CD4-positive, alpha-beta T cell treated with Interleukin-4 for 4 hours (primary cell): ENCODE measurements at places on chromosomes 3 and 15.

GRCh38 chr15:64742385-64742784, 33.0 kb downstream of the RBPMS2 start:
- no peak for DNase-seq

DNA sequence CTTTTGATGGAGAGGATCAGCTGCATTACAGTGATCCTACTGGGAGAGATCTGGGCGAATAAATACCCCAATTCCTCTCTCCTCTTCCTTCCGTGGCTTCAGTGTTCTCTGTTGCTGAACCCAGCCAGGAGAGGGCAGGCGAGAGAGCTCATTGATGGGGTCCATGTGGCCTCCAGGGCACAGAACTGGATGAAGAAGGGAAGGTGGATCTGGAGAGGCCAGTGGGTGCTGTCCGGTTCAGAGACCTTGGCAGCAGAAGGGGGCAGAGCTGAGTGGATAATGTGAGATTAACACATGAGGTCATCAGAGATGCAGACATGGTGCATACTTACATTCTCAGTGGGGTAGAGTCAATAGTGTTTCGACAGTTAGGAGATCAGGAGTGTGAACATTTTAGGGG, 193.6 kb downstream of the CLSTN2 start:
- no peak for DNase-seq

GRCh38 chr3:46061108-46061720, 33.9 kb upstream of the XCR1 start:
- DNase-seq, result no peak

GRCh38 chr3:176562331-176562730, 635.0 kb downstream of the TBL1XR1 start:
- no peak for DNase-seq

- DNase-seq, result no peak
Observed at GRCh38 chr3:12025584-12025983, 21.4 kb downstream of the SYN2 start.

- no peak for DNase-seq
Observed at GRCh38 chr3:189138901-189139610, 32.7 kb upstream of the TPRG1 start.

DNA sequence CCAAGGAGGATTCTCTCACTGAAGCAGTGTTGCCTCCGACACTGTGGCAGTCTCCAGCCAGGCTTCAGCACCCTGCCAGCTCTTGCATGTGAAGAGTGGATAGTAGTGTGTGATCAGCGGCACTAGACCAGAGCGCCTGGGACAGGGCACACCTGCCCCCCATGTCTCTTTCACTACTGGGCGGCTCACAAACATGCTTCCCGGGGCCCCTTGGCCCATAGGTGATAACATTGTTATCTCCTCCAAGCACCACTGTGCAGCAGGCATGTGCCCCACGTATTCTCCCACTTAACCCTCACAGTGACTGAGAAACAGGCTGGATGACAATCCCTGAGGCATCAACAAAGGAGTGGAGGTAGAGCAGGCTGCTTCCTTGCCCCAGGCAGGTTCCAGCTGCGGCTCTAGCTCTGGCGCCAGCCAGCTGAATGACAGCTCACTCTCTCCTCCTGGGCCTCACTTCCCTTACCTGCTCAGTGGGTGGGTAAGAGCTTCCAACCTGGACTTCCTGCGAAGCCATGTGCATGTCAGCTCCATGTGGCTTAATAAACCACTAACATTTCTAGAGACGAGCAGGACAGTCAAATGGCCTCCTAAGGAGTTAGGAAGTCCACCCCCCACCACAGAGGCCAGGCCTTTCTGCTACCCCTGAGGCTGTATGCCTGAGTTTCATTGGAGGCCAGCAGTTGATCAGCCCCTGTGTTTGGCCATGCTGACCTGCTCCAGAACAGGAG, 37.8 kb downstream of the KLF13 start:
- DNase-seq, result no peak

GRCh38 chr3:140319739-140320138, 358.1 kb upstream of the TRIM42 start:
- DNase-seq, result no peak

- DNase-seq, result no peak
Observed at GRCh38 chr15:66292571-66293418, 573 bp upstream of the DIS3L start.

DNA sequence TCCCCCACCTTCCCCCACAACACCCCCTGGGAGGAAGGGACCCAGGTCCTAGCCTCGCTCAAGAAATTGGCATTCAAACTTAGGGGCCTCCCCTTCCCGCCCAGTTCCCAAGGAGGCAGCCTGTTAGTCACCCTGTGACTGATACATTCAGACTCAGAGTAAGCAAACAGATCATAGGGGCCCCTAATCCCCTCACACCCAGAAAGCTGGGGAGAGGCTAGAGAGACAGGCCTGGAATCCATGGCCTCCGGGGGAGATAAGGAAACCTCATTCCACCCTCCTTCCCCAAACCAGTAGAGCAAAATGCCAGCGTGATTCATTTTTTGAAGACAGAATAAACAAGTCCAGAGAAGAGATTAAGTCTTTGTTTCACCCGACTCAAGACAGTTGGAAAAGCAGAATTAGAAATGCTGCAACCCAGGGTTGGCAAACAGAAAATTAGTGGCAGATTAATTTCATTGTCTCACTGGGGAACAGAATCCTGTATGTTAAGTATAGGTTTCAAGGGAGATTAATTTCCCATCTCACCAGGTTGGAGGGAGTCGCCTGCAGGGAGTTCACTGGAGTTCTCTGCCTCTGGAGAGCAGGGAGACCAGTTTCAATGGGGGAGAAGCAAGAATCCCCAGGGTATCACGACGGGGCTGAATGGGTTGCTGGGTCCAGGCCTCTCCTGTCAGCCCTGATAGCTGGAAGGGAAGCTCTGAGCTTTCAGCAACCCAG, 268.3 kb downstream of the UACA start:
- DNase-seq, result no peak

- no peak for DNase-seq
Observed at GRCh38 chr3:112779558-112780480, 66.8 kb downstream of the CD200R1L start.

- DNase-seq, result no peak
Observed at GRCh38 chr3:29758434-29759322, 477.8 kb downstream of the RBMS3 start.

GRCh38 chr3:56960234-56960917, 100.1 kb upstream of the SPATA12 start:
- DNase-seq, result no peak

DNA sequence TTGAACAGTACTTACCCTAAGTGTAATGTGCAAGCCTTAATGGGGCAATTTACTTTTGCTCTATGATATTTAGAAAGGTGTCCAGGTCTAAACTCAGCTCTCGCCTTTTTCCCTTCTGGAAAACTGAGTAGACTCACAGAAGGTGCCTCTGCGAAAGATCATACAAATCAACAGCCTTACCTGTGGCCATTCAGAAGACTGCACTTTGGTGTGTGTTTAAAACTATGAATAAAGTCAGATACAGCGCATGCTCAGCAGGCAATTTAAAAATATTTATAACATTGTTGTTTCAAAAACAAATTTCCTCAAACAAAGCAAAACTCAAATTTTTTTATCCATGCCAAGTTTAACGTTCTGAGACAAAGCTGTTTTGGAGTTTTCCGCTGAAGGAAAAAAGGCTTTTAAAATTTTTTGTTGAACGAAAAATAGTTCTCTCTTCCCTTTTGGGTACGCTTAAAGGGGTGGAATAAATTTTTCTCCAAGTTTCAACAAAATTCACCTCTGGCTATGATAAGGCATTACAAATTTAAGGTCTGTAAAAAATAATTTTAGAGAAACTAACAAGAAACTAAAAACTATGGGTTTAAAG, 156.3 kb downstream of the TIGIT start:
- DNase-seq, result no peak

DNA sequence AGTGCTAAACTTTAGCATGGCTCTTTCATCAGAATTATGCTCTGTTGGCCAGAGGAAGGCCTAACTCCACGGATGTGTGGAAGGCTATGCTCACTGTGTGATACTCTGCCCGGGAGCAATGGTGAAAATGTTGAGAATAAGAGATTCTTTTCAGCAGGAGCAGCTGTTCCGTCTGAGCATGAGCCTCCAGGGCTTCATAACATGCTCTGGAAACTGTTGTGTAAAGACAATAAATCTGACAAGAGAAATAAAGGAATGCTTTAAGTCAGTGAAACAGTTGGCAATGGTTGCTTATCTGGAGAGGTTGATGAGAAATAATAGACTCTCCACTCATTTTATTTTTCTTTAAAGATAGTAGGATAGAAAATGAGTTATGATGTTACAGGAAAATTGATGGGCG, 269.8 kb downstream of the DIPK2A start:
- no peak for DNase-seq

GRCh38 chr3:172856795-172857742, 106.5 kb downstream of the ECT2 start:
- no peak for DNase-seq

DNA sequence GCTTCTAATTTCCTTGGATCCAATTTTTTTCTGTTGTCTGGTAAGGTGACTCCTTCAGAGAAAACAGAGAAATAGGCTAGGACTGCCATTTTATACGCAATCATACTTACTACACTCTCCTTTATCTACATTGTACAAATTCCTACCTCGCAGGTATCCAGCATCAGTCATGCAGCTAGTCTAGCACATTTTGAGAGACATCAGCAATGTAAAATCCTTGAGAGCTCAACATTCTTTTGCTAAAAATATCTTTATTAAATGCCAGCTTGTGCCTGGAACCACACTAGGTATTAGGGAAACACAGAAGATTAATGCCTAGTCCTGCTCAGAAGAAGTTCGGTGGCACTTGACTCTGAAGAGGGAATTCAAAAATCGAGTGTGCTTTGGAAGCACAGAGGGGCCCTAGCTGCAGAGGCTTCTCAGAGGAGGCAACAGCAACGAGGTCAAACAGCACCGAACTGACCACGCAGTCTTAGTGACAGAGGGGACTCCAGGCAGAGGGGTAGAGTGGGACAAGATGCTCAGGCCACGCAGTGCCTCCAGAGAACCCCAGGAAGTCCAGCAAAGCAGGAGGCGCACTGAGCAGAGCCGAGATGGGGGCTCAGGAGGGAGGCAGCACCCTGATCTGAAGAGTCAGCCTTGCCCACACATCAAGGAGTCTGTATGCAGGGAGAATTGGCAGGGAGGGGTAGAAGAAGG, 3.5 kb downstream of the FAM174B start:
- no peak for DNase-seq

DNA sequence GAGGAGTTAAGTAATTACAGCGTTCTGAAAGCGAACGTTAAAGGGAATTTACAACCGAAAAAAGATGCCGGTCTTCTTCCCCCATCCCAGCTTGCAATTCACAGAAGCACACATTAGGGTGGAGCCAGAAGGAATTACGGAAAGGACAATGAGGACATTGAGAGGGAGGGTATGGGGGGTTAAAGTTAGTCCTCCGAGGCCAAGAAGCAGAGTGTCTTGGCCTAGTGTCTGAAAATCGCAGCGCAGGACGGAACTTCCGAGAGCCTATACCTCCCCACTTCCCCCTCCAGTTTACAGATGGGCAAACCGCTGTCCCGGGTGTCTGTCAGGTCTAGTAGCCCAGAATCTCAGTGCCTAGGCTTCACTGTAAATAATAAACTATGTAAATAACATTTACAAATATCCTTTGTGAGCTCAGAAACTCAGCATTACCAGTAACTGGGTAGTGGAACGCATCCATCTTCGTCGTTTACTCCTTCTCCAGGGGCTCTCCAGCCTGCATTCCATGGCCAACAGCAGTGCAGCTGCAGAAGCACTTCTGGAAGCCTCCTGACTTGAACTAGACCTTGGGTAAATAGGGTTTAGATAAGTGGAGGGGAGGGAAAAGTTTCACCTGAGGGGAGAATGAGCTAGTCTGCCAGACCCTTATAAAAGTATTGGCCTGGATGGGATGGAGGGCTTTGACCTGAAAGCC, 922 bp downstream of the ADPRH start:
- DNase-seq, result peak; percentile 25

- DNase-seq, result no peak
Observed at GRCh38 chr3:177197727-177198460, 612 bp upstream of the TBL1XR1 start.

DNA sequence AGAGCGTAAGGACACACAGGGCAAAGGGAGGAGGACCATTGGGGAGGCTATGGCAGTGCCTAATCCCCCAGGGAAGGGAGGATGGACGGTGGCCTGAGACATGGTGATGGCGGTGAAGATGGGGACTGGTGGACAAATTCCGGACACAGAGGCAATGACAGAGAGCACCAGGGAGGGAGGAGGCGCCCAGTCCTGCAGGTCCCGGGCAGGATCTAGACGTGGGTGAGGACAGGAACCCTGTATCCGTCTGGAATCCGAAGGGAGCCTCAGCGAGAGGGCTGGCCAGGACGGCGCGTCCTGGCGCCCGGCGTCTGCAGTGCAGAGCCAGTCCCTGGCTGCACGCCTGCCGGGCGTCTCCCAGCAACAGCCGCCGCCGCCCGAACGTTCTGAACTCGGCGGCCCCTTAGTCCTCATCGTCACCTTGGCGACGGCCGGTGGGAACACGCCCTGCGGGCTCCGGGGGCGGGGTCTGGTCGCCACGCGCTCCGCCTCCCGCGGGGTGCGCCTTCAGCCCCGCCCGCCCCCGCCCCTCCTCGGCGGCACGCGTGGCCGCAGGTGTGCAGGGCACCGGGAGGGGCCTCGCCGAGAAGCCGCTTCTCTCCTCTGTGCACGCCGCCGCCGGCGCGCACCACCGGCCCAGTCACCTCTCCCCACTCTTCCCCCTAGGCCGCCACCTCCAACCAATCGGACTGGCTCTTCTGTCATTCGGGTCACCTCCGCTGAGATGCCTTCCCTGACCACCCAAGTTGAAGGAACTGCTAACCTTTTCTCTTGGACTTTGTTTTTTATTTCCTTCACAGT, 11.6 kb downstream of the XIRP1 start:
- peak; percentile 92 for DNase-seq

GRCh38 chr15:77531191-77532000, 101.3 kb downstream of the LINGO1 start:
- DNase-seq, result no peak

- no peak for DNase-seq
Observed at GRCh38 chr3:136351905-136352304, 101.8 kb downstream of the PCCB start.

GRCh38 chr3:65348398-65348995, 660.7 kb upstream of the ADAMTS9 start:
- DNase-seq, result no peak

- no peak for DNase-seq
Observed at GRCh38 chr15:43278869-43279268, 12.1 kb upstream of the TGM5 start.

DNA sequence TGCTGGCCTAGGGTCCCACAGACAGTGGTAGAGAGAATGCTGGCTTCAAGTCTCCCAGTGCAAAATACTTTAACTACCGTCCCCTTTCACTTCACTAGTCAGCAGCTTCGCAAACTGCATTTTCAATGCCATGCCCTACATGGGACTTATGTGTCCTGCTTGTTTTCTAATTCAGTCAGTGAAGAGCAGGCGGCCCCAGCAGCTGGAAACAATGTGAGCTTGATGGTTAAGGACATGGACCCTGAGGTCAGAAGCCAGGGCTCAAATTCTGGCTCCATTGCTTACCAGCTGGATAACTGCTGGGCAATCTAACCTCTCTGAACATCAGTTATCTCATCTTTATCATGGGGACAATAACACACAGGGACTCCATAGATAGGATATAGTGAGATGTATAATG, 58.4 kb downstream of the SLC12A8 start:
- no peak for DNase-seq
